ENCODE measurements at places on chromosomes 11 and 22.
A peak's percentile ranks its signal among the peaks of the same experiment; 100 is the strongest.

- H3K27ac ChIP-seq = peak within 1 kb of the TSS; percentile 95
- peak; percentile 47 for DNase-seq
- no peaks in the 10 kb centered on the region for H3K27me3 ChIP-seq
- peaks cover 4% of the 10 kb centered on the region for H3K4me1 ChIP-seq
- H3K36me3 ChIP-seq = peaks cover 21% of the 10 kb centered on the region
These were observed at the start of gene SPINDOC for GRCh38 chr11:63813035-63813562. Gene SPINDOC (plus strand): TSS chr11:63813456. CDS start chr11:63813687, 231 bp downstream.

- H3K4me1 ChIP-seq = peaks cover 27% of the 10 kb centered on the region
- H3K36me3 ChIP-seq = no peaks in the 10 kb centered on the region
- no peak for DNase-seq
These were observed 12.3 kb downstream of the ABTB2 start for GRCh38 chr11:34345540-34345876.

- no peak for DNase-seq
- H3K4me1 ChIP-seq = peaks cover 15% of the 10 kb centered on the region
- H3K27me3 ChIP-seq = no peaks in the 10 kb centered on the region
These were observed 4.5 kb downstream of the PARVA start for GRCh38 chr11:12381875-12382274.

GRCh38 chr11:133390803-133391202 is 141.5 kb downstream of the OPCML start:
- H3K27me3 ChIP-seq = no peaks in the 10 kb centered on the region
- no peak for DNase-seq
- H3K4me1 ChIP-seq = no peaks in the 10 kb centered on the region
- H3K27ac ChIP-seq = no peak overlapping the region
- no peaks in the 10 kb centered on the region for H3K36me3 ChIP-seq

DNA sequence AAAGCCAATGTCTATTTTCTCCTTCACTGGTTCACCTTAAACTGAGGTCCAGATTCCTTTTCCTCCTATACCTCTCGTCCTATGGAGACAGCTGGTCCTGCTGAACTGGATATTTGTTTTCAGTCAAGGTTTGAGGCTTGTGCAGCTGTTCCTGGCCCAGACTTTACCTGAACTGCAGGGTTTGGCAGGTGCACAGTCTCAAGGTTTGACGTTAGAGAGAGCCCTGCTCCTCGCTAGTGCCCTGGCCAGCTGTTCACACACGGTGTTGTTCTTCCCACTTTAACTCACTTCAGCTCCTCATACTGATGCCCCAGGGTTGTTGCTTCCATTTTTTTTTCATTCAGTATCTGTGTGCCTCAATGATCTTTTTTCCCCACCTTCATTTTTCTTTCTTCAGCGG is 74.0 kb upstream of the TTC12 start:
- DNase-seq = no peak
- no peaks in the 10 kb centered on the region for H3K27me3 ChIP-seq
- no peak overlapping the region for H3K4me3 ChIP-seq
- peaks cover 5% of the 10 kb centered on the region for H3K4me1 ChIP-seq
- no peaks in the 10 kb centered on the region for H3K36me3 ChIP-seq

GRCh38 chr22:32608494-32608893 is 133.9 kb downstream of the FBXO7 start:
- no peak overlapping the region for H3K27ac ChIP-seq
- no peak overlapping the region for H3K4me3 ChIP-seq

- H3K27ac ChIP-seq = no peak overlapping the region
- H3K4me1 ChIP-seq = no peaks in the 10 kb centered on the region
- no peaks in the 10 kb centered on the region for H3K36me3 ChIP-seq
- H3K4me3 ChIP-seq = no peak overlapping the region
- no peak for DNase-seq
- peaks cover 13% of the 10 kb centered on the region for H3K27me3 ChIP-seq
These were observed 33.5 kb upstream of the CHST1 start for GRCh38 chr11:45698777-45699497.

- no peaks in the 10 kb centered on the region for H3K36me3 ChIP-seq
- H3K27ac ChIP-seq = no peak overlapping the region
- DNase-seq = peak; percentile 33
- H3K27me3 ChIP-seq = peaks cover 26% of the 10 kb centered on the region
These were observed 13.7 kb upstream of the SEC14L3 start for GRCh38 chr22:30485362-30485988.
